ENCODE measurements at places on chromosomes 12 and 14.

GRCh38 chr12:52832451-52832850 lies 1.7 kb downstream of the KRT79 start:
- no peak for DNase-seq

- no peak for DNase-seq
Measured at GRCh38 chr14:21264025-21264801, 5.0 kb downstream of the HNRNPC start.

DNA sequence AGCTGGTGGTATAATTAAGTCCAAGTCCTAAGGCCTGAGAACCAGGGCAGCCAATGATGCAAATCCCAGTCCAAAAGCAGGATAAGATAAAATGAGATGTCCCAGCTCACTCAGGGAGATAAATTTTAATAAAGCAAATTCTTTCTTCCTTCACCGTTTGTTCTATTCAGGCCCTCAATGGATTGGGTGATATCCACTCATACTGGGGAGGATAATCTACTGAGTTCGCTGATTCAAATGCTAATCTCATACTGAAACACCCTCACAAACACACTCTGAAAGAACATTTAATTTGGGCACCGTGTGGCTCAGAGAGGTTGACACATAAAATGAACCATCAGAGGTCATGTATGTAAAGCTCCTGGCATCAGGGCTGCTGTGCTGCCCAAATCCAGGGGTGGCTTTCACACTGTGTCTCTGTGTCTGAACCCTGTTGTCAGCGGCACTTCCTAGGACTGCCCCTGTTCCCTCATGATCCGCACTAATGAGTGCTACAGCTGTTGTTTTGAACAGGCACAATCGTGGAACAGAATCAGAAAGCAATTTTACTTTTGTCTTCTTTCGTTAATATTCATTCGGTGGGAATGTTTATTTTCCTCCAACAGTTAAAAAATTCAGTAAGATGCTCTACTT lies 428.5 kb upstream of the FBXO33 start:
- DNase-seq = no peak

DNA sequence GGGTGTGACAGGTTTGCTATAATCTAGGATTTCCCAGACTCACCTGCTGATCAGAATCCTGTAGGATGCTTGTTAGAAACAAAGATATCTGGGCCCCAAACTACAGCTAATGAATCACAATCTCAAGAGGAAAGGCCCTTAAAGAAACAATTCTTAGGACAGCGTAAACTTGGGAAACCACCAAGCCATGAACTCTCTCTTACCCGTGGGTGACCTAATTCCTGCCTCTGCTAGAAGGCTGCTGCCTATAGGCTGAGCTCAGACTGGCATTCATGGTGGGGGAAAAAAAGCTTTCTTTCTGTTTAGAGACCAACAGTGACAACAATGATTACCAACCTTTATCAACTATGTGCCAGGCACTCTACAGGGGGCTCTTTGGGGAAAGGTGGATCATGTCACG lies 213.9 kb upstream of the FKBP4 start:
- no peak for DNase-seq

- DNase-seq = no peak
Measured at GRCh38 chr12:26940516-26941214, 2.4 kb downstream of the FGFR1OP2 start.

GRCh38 chr14:68693926-68694325 lies 98.9 kb downstream of the ZFP36L1 start:
- no peak for DNase-seq

GRCh38 chr12:20832911-20833310 lies 22.4 kb downstream of the SLCO1B3 start:
- no peak for DNase-seq

GRCh38 chr12:5989621-5990020 lies 44.6 kb upstream of the ANO2 start:
- no peak for DNase-seq

DNA sequence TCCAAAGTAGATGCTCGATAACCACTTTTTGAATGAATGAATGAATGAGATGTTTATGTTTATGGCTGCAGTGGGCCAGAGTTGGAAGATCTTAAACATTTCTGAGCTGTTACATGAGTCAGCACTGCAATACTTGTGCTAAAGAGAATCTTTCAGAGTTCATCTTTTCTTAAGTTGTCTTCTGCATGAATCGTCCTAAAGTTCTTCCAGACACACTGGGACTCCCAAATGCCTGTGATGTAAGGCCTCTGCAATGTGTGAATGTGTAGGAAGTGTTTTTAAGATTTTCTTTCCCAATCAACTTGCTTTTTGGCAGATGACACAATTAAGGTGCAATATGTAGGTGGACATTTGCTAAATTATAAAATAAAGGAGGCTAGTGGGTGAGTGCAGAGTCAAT lies 50.3 kb upstream of the TRIM9 start:
- DNase-seq = no peak

DNA sequence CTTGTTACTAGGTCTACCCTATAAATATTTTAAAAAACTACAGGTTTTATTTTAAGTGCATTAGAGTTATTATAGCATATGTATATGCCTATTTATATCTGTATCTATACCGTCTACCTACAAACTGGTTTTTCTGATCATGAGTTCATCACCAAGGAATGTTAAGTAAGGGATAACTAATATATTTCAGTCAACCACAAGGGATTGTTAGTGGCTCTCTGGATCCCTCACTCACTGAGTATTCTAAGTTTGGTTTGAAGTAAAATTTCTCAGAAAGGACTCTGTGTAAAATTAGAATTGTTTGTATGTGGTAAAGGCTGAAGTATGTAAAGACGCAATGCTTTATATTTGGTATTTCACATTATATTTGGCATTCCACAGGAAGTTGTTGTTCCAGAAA lies 4.8 kb downstream of the EPYC start:
- DNase-seq = no peak

- DNase-seq = no peak
Measured at GRCh38 chr12:6620137-6620884, 13.1 kb upstream of the CHD4 start.

- no peak for DNase-seq
Measured at GRCh38 chr12:27293463-27293862, 39.2 kb upstream of the BMAL2 start.

DNA sequence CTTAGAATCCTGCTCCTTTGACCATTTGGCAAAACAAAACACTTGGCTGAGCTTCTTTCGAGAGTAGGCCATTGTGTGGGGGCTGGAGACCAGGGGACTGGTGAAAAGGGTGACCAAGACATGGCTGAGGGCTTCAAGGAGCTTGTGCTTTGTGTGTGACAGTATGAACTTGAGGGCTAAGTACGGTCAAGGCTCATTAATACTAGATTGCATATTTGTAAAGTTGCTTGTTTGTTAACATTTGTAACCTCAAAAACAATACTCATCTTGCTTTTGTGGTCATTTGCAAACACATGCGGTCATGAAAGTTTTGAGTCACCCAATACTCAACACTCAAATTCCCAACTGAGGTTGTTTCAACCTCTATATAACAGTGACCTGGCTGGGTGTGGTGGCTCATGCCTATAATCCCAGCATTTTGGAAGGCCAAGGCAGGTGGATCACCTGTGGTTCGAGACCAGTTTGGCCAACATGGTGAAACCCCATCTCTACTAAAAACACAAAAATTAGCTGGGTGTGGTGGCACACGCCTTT lies 42.5 kb downstream of the ZFYVE26 start:
- DNase-seq = no peak

DNA sequence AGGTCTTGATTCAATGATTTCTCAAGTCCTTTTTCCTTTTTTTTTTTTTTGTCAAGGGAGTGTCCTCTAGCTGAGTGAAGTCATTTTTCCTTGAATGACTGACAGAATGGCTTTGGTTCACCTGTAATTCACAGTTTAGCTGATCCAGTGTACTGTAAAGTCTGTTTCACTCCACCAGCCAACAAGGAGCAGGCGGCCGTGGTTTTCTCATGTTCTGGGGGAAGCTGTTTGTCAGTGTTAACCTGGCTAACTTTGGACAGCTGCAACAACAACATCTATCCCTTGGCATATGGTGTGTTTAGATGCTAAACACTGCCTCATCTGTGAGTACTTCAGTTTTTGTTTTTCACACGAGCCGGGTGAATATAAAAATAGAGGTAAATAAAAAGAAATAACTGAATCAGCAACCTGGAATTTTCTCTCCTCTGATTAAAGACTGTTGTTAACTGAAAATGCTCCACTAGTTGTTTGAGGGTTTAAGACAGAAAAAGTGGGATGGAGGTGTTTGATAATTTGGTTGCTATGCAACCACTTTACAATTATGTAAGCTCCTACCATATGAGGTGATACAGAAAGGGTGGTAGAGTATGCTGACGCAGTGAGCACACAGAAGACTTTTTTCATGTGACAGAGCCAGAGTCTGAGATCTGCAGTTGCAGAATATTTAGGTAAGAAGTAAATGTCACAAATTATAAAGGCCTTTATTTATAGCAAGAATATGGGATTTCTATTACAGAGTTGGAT lies 50.3 kb upstream of the SLC2A13 start:
- DNase-seq = no peak

DNA sequence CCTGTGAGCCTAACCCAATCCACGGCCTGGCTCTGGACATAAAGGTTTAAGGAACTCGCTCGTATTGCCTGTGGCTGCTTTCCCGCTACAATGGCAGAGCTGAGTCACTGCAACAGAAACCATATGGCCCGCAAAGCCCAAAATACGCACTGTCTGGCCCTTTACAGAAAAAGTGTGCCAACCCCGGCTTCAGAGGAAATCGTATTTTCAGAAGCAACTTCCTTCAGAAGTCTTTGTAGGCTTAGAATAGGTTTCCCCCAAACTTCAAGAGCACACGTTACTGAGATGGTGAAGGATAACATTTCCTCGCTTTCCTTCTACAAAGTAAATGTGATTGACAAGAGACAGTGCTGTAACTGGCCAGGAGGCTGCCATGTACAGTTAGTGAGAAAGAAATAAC lies 34.8 kb upstream of the TESC start:
- peak; percentile 13 for DNase-seq

GRCh38 chr14:98919434-98919833 lies 352.6 kb downstream of the BCL11B start:
- DNase-seq = no peak

- DNase-seq = no peak
Measured at GRCh38 chr14:75109877-75110276, 17.0 kb downstream of the NEK9 start.

DNA sequence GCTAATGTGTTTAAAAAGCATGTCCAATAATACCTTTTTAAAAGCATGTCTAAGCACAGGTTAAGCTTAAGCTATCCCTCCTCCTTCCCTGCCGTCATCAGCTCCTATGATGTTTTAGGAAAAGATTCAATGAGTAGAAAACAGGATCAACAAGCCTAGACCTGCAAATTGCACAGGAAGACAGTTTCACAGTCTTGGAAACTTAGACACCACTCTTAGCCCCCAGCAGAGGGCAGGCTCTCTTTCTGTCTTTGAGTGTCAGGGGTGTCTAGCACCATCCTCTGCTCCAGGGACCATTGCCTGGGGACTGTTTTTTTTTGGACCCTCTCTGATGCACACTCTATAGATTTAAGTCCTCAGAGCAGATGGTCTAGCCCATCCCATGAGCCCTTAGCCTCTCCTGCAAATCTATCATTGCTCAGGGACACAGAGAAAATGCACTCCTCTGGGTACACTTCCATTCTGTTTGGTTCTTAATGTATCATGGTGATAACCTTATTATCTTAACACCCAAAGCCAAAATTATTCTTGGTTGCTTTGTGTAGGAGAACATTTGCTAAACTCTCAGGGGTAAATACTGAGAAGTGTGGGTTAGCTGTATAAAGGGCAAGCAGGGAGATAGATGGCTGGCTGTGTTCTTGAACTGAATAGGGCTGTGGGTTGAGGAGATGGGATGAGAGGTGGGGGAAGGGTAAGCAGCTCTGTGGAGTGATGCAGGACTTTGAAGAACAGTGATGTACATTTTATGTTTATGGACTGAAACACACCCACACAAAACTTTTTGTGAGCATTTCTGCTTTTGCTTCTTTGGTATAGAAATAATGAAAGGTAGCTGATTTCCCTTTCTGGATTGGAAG lies 259.9 kb upstream of the DDHD1 start:
- no peak for DNase-seq

DNA sequence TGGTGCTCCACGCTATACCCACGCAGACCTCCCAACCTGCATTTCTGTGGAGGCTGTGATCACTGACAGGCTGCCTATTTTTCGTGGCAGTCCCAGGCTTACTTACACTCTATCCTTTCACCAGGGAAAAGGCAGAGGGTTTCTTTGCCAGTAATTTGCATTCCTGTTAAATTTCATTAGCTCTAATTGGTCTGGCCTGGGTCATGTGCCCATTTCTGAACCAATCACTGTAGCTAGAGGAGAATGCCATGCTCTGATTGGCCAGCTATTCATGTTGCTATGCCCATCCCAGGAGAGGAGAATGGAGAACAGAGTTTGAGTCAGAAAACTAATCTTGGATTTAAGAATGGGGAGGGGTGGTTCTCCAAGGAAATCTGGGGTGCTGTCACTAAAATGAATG lies 43.2 kb upstream of the TUNAR start:
- DNase-seq = no peak

DNA sequence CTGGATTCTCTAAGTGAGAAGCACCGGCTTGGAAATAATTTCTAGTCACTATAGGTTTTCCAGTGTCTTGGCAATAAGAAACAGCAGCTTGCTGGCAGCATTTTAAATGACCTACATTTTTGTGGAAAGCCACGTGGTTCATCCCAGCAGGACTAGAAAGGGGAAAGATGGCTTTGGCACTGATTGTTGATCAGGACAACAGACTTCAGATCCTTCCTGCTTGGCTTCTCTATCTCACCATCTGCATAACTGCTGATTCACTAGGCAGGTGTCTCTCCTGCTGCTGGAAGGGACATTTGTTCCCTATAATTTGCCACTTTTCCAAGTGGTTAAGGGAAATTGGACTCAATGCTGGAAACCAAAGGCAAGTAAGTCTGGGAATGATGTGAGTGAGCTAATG lies 131.0 kb downstream of the TTC8 start:
- DNase-seq = no peak

GRCh38 chr12:120496413-120497340 lies 764 bp downstream of the DYNLL1 start:
- peak; percentile 27 for DNase-seq

DNA sequence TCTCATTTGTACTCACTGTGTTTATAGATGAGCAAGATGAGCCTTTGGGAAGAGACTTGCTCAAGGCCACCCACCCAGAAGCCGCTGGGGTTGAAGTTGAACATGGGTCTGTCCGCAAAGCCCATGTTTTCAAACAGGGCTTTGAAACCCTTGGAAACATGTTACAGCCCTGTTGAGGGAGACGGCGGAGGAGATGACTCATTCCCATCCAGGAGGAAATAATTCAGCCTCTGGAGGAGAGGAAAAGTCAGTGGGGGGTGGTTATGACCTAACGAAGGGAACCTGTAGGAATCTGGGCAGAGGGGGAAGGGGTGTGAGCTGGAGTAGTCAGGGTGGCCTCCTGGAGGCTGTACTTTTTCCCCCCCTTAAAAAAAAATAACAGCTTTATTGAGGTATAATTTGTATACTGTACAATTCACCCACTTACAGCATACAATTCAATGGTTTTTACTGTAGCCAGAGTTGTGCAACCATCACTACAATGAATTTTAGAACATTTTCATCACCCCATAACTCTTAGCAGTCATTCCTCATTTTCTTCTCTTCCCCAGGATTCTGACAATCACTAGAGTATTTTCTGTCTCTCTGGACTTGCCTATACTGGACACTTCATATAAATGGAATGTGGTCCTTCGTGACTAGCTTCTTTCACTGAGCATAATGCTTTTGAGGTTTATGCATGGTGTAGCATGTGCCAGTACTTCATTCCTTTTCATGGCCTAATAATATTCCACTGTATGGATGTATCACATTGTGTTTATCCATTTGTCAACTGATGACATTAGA lies 1.9 kb upstream of the RIN3 start:
- DNase-seq = no peak
